ENCODE measurements at places on chromosomes 11 and 22. TPM values are rescaled to one million over a fixed set of nuclear protein-coding genes. Genes with fewer than 3 reads are reported as not detected.

ATG13 gene
- 75.9 TPM for polyA plus RNA-seq

MAPK8IP1 gene
- not detected for polyA plus RNA-seq

LAMTOR1 gene
- polyA plus RNA-seq = 78.0 TPM

NTM gene
- not detected for polyA plus RNA-seq

RAB36 gene
- 0.40 TPM for polyA plus RNA-seq

AMOTL1 gene
- polyA plus RNA-seq = not detected

OR10A2 gene
- not detected for polyA plus RNA-seq

RNF169 gene
- polyA plus RNA-seq = 1.6 TPM

STK33 gene
- not detected for polyA plus RNA-seq

THY1 gene
- polyA plus RNA-seq = not detected

OTOG gene
- not detected for polyA plus RNA-seq

KIRREL3 gene
- polyA plus RNA-seq = not detected

EXPH5 gene
- polyA plus RNA-seq = 0.90 TPM

STX5 gene
- 23.8 TPM for polyA plus RNA-seq

POTEH gene
- not detected for polyA plus RNA-seq

CDC42EP1 gene
- polyA plus RNA-seq = not detected

DAGLA gene
- 0.26 TPM for polyA plus RNA-seq

TMEM86A gene
- 0.69 TPM for polyA plus RNA-seq

PGA4 gene
- not detected for polyA plus RNA-seq

MED15 gene
- polyA plus RNA-seq = 24.3 TPM

FOSL1 gene
- not detected for polyA plus RNA-seq

CBLIF gene
- polyA plus RNA-seq = not detected

C11orf87 gene
- polyA plus RNA-seq = not detected

ACTN3 gene
- polyA plus RNA-seq = not detected

FGF19 gene
- not detected for polyA plus RNA-seq

PKDREJ gene
- not detected for polyA plus RNA-seq

SERPING1 gene
- polyA plus RNA-seq = not detected

TSSK2 gene
- polyA plus RNA-seq = not detected

DEUP1 gene
- polyA plus RNA-seq = not detected

RGL4 gene
- polyA plus RNA-seq = 95.0 TPM

ADAMTS8 gene
- not detected for polyA plus RNA-seq

GRM5 gene
- not detected for polyA plus RNA-seq

DEFB131B gene
- not detected for polyA plus RNA-seq

ZNHIT2 gene
- polyA plus RNA-seq = 35.6 TPM

KIF18A gene
- 0.48 TPM for polyA plus RNA-seq

TMPRSS6 gene
- polyA plus RNA-seq = not detected

SEPTIN5 gene
- polyA plus RNA-seq = 0.32 TPM

PLA2G3 gene
- polyA plus RNA-seq = not detected

Data from naive thymus-derived CD4-positive, alpha-beta T cell (primary cell).